ENCODE measurements at places on chromosomes 12 and 14. TPM values are rescaled to one million over a fixed set of nuclear protein-coding genes. Genes with fewer than 3 reads are reported as not detected.

DNA sequence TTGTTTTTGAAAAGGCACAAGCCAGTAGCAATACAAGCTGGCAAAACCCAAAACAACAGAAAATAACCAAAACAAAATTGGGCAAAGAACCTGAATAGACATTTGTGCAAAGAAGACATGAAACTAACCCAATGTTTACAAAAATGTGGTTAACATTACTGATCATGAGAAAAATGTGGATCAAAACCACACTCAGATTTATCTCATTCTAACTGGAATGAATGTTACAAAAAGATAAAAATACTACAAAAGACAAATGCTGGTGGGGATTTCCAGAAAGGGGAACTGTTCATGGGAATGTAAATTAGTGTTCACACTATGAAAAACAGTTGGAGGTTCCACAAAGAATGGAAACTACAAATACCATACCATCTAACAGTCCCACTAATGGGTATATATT is 26.6 kb downstream of the ASCL4 start:
- DNase-seq: no peak
- no peaks in the 10 kb centered on the region for H3K4me1 ChIP-seq
- no peak overlapping the region for H3K27ac ChIP-seq
- H3K4me3 ChIP-seq: no peak overlapping the region

DNA sequence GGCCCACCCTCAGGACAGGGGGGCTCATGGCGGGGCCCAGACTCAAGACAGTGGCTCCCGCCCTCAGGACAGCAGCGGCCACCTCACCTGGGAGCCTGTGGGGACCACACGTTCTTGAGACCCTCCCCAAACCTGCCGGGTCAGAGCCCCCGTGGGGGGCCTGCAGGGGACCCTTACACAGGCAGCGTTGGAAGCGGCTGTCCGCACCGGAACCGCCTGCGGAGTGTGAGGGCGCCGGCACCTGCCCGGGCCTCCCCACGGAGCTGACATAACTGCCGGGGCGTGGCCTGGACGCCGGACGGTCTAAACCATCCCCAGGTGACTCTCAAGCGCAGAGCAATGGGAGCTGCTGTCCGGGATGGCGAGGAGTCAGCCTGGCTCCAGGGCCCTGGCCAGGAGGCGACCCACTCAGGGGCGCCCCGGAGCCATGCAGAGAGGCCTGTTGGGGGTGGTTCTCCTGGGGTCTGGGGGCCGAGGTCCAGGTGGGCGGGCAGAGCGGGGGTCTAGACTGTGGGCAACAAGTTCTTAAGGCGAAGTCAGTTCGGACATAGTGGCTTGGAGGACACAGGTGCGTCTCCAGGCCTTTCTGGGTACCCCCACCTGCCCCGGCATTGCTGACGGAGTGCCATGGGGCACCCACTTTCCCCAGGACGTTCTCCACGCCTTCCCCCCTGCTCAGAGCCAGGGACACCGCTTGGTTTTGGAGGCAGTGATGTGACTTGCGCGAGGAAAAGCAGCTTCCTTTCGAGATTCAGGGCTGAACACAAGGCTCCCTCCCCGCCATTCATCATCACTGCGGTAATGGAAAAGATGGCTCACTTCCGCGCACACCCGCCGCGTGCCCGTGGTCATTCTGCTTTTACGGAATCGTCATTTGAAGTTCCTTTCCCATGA is 23.2 kb downstream of the GALNT9 start:
- no peaks in the 10 kb centered on the region for H3K27me3 ChIP-seq
- DNase-seq: no peak
- H3K4me3 ChIP-seq: no peak overlapping the region
- H3K4me1 ChIP-seq: no peaks in the 10 kb centered on the region
- no peak overlapping the region for H3K27ac ChIP-seq
- H3K36me3 ChIP-seq: no peaks in the 10 kb centered on the region

DNA sequence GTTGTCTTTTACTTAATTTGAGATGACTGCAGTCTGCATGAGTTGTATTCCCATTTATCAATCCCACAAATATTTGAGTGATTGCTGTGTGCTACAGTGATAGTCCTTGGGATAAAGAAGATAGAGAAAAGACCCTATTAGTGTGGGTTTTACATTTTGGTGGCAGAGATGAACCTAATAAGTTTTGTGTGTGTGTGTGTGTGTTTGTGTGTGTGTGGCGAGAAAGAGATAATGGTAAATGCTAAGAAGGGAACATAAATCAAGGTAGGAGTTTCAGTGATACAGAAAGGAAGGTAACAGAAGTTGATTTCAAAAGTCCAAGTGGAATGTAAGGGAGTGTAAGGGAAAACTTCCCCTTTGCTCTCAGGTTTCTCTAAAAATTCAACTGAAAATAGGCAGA is 2.6 kb upstream of the DDX55 start:
- no peak for DNase-seq
- H3K4me3 ChIP-seq: no peak overlapping the region
- peaks cover 26% of the 10 kb centered on the region for H3K36me3 ChIP-seq
- H3K27me3 ChIP-seq: no peaks in the 10 kb centered on the region
- H3K4me1 ChIP-seq: peaks cover 12% of the 10 kb centered on the region

GRCh38 chr12:68873316-68873715 is 59.7 kb downstream of the CPM start:
- no peaks in the 10 kb centered on the region for H3K27me3 ChIP-seq
- DNase-seq: no peak
- H3K4me1 ChIP-seq: no peaks in the 10 kb centered on the region
- no peak overlapping the region for H3K4me3 ChIP-seq

DNA sequence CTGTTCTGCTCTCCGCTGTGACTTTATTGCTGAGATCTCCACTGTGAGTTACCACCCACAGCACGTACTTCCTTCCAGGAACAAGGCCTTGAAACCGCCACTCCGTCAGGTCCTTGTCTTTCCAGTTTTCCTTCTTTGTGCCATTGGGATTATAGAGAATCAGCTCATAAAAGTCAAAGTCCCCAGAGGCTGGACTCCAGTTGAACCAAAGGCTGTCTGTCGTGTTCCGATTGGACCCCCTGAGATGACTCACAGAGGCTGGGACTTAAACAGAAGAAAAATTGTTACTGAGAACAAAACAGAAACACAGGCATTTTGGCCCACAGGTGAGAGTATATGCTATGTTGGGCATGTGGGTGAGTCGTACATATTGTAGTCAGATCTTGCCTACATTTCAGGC is 76.6 kb downstream of the PTPRB start:
- H3K4me1 ChIP-seq: no peaks in the 10 kb centered on the region
- DNase-seq: no peak
- no peak overlapping the region for H3K27ac ChIP-seq
- H3K36me3 ChIP-seq: no peaks in the 10 kb centered on the region

GRCh38 chr12:107864235-107864634 is 89.7 kb downstream of the ASCL4 start:
- no peaks in the 10 kb centered on the region for H3K36me3 ChIP-seq
- no peak overlapping the region for H3K4me3 ChIP-seq
- no peaks in the 10 kb centered on the region for H3K4me1 ChIP-seq
- H3K27ac ChIP-seq: no peak overlapping the region
- H3K27me3 ChIP-seq: peaks cover 14% of the 10 kb centered on the region

DNA sequence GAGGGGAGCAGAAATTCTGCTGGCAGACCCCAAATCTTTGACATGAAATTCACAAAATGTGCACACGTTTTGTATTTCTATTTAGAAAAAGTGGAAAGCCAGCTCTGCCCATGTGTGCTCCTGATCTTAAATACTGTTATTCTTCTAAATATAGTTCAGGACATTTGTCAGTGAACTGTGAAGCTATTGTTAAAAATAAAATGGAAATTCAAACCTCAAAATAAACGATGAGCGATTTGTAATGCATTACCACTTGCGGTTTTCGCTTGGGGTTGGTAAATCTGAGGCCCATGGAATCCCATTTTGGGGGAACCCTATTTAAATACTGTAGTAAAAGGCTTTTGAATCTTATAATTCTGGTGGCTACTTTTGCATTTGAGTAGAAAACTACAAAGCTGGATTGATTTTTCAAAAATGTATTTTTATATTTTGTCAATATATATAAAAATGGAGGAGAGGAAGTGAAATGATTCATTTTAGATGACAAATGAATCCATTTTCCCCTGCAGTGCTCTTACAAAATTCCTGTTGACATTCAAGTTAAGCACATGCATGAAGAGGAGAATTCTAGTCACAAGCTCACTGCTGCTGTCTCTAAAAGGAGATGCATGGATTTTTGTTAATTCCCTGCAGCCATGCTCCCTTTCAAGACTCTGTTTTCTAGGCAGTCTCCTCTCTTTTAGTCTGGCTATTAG is 47.1 kb downstream of the FLRT2 start:
- no peaks in the 10 kb centered on the region for H3K4me1 ChIP-seq
- H3K4me3 ChIP-seq: no peak overlapping the region
- DNase-seq: no peak
- H3K27ac ChIP-seq: no peak overlapping the region

DNA sequence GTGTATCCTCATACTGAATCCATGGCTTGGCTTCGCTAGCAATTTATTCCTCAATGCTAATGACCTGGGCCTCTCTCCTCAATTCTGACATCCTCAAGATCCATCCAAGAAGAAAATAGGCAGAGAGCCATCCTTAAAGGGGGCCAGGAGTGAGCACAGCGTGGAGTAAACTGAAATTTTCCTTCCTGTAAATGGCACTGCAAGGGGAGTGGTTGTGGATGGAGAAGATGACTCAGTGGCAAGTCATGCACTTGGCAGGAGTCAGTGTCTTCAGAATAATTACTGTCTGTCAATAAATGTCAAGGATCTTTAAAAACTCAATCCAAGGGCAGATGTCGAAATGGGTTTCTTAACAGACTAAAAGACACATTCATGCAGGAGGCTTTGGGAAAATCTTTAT is 88.0 kb upstream of the TMEM132C start:
- no peak overlapping the region for H3K27ac ChIP-seq
- no peak for DNase-seq

- no peaks in the 10 kb centered on the region for H3K36me3 ChIP-seq
- H3K4me3 ChIP-seq: peak overlapping the region; percentile 74
- DNase-seq: no peak
- peaks cover 77% of the 10 kb centered on the region for H3K4me1 ChIP-seq
- H3K27ac ChIP-seq: peak overlapping the region; percentile 96
- no peaks in the 10 kb centered on the region for H3K27me3 ChIP-seq
Measured at GRCh38 chr14:77040741-77041653, 12.5 kb upstream of the IRF2BPL start.

The LPAR5 gene
- 7.0 TPM for total RNA-seq

Measured in CD4-positive, CD25-positive, alpha-beta regulatory T cell (primary cell).